ENCODE measurements at places on chromosomes 4 and X. TPM values are rescaled to one million over a fixed set of nuclear protein-coding genes. Genes with fewer than 3 reads are reported as not detected.

The TRAM1L1 gene
- 0.43 TPM for total RNA-seq

The ZCCHC4 gene
- 5.8 TPM for total RNA-seq

The H2BW2 gene
- total RNA-seq: not detected

The PF4V1 gene
- 51.0 TPM for total RNA-seq

The GPR50 gene
- total RNA-seq: not detected

The ADRA2C gene
- 0.37 TPM for total RNA-seq

The PRPS2 gene
- 24.5 TPM for total RNA-seq

The WDR17 gene
- total RNA-seq: 1.6 TPM

The MAGEA1 gene
- total RNA-seq: 0.14 TPM
